ENCODE measurements at places on chromosomes 1 and 21. TPM values are rescaled to one million over a fixed set of nuclear protein-coding genes. Genes with fewer than 3 reads are reported as not detected.

The TMEM35B gene
- polyA plus RNA-seq = 55.1 TPM

The LDLRAD1 gene
- polyA plus RNA-seq = not detected

The HLX gene
- polyA plus RNA-seq = 2.2 TPM

The ESPN gene
- 1.2 TPM for polyA plus RNA-seq

The LHX8 gene
- not detected for polyA plus RNA-seq

The SLC45A1 gene
- polyA plus RNA-seq = 0.78 TPM

The AMY1C gene
- polyA plus RNA-seq = 0.06 TPM

The TACSTD2 gene
- 56.5 TPM for polyA plus RNA-seq

The C1orf94 gene
- polyA plus RNA-seq = not detected

The CASQ1 gene
- 0.13 TPM for polyA plus RNA-seq

The KLHDC9 gene
- polyA plus RNA-seq = 1.2 TPM

The SLC16A4 gene
- 2.9 TPM for polyA plus RNA-seq

The FAM131C gene
- polyA plus RNA-seq = not detected

The FMO4 gene
- polyA plus RNA-seq = 3.6 TPM

The LAMC2 gene
- 3.8 TPM for polyA plus RNA-seq

The LCE1A gene
- polyA plus RNA-seq = not detected

The NPPB gene
- not detected for polyA plus RNA-seq
